ENCODE measurements at places on chromosomes 5 and 9. TPM values are rescaled to one million over a fixed set of nuclear protein-coding genes. Genes with fewer than 3 reads are reported as not detected.

The ADGRD2 gene
- total RNA-seq: not detected

The MUSK gene
- total RNA-seq: not detected

The RIMOC1 gene
- 45.0 TPM for total RNA-seq

The NPM1 gene
- 1,594 TPM for total RNA-seq

The SLIT3 gene
- total RNA-seq: 14.7 TPM

The OTP gene
- total RNA-seq: 0.53 TPM

The TSSK1B gene
- 1.4 TPM for total RNA-seq

The FRRS1L gene
- total RNA-seq: under 0.01 TPM

The NAIF1 gene
- 12.5 TPM for total RNA-seq

The RNF224 gene
- total RNA-seq: not detected

The RICTOR gene
- 27.8 TPM for total RNA-seq

The GARNL3 gene
- total RNA-seq: 2.3 TPM

The ARHGEF37 gene
- 35.2 TPM for total RNA-seq

The GIN1 gene
- total RNA-seq: 11.0 TPM

The ERP44 gene
- total RNA-seq: 21.5 TPM

The SHC3 gene
- total RNA-seq: under 0.01 TPM

Data from mammary epithelial cell (primary cell).